Stimulated activated CD8-positive, alpha-beta memory T cell treated with anti-CD3 and anti-CD28 coated beads, Interleukin-12 subunit alpha, Interleukin-12 subunit beta, amount 100 ng/mL, for 1 hour (primary cell): ENCODE measurements at places on chromosomes 6 and 20.

DNA sequence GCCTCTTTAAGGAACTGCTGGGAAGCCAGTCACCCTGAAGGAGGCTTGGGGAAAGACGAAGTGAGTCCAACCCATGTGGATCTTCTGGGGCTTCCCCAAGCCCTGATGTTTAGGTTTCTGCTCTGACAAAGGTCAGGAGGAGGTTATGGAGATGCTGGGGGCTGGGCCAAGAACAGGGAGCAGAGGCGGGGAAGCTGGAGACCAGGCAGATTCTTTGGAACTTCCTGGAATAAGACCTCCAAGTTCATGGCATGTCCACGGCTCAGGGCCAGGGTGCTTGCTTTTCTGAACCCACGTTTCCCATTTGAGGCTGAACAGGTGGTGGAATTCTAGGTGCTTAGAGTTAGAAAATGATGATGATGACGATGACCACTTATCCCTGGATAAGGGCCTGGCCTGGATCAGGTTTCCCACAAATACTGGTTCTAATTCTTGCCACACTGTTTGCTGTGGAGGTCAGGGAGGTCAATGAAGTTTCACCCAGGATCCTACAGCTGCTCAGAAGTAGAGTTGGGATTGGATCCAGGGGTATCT is 30.0 kb upstream of the TGM2 start:
- DNase-seq, result no peak

DNA sequence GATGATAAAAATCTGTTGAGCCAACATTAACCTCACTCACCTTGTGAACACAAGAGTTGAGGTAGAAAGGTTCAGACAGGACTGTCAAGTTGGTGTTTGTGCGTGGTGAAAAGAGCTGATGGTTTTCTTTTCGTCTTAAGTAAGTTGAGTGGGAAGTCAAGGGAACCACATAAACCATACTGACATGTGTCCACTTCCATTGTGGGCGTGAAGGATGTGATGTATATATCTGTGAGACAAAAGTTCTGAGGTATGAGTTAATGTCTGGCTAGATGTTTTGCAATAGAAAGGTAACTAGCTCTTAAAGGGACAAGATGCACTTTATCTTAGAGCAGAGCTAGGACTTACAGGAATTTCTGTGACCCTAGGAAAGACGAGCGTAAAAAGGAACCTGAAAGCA is 1272.1 kb upstream of the ADGRB3 start:
- DNase-seq, result no peak

- DNase-seq, result no peak
These were observed 335.5 kb upstream of the POU3F2 start for GRCh38 chr6:98498866-98499265.

DNA sequence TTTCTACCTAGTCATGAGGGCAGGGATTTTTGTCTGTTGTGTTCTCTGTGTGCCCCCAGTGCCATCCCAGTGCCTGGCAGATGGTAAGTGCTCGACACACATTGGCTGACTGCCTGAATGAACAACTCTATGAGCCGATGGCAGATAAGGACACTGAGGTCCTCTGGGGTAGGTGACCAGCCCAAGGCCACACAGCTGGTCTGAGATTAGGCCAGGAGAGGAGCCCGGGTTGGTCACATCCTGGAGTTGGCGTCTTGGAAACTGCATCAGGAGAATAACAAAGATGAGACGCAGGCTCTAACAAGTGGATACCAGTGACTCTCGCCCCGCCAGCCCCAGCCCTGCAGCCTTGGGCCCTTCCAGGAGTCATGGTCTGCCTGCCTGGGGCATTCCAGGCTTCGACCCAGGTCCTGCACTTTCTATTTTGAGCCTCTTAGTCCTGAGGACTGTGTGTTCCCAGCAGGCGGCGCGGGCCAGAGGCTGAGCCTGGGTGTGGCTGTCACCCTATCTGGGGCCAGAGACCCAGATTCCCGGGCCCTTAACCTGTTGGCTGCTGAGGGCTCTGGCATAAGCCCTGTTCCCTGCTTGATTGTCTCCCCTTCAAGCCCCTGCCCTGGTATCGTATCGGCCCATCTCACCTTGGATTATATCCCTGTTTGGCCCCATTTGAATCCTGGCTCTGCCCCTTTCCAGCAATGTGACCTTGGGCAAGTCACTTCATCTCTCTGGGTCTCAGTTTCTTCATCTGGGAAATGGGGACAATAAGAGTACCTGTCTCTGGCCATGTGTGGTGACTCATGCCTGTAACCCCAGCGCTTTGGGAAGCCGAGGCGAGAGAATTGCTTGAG is 88.3 kb downstream of the CEBPB start:
- no peak for DNase-seq

DNA sequence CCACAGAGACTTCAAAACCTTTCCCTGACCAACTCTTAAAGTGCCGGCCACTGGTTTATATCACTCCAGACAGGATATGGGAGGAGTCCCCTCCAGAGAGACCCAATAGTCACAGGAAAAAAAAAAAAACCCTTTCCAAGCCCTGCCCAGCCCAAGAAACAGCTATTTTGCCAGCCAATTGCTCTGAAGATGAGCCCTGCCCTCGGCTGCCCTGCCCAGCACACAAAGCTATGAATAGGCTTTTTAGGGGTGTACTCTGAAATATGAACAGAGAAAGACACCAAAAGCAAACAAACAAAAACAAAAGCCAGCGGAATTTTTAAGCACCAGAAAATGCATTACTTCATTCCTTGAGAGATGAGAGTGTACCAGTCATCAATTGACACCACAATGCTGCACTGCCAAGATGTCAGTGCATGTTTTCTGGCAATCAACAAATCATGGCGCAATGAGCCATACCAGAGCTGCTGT is 275.1 kb downstream of the C6orf118 start:
- DNase-seq, result no peak

DNA sequence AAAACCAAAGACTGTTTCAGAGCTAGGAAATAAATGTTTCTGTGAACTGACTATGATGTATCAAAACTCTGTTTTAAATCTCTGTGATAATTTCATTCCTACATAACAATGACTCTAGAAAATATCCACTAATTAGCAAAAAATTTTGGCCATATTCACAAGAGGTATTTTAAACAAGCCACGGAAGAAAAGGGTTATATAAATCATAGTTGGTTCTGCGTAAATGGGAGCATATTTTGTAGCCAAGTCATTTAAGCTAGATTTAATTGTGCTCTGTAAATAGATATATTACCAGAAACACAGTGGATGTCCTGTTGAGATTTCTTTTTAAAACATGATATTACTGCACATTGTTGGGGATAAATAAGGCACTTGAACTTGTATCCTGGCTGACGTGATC is 416.5 kb upstream of the PLCB4 start:
- DNase-seq, result no peak

DNA sequence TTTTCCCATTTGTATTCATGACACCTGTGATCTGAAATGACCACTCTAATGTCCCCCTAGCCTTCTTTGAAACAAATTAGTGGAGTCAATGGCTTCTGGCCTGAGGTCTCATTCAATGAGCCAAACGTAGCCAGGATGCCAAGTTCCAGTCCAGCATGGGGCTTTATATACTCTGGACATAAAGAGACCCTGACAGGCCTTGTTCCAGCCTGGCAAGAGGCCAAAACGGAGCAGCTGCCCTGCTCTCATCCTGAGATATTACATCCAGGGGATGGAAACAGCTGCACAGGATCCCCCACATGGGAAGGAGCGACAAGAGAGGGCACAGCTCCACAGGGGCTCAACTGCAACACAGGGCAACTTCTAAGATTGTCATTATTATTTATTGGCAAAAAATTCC is 437.8 kb downstream of the CDH26 start:
- DNase-seq, result no peak

GRCh38 chr20:12055161-12055560 is 137.5 kb downstream of the BTBD3 start:
- DNase-seq, result no peak

- no peak for DNase-seq
These were observed 17.6 kb downstream of the NANP start for GRCh38 chr20:25606094-25606695.

DNA sequence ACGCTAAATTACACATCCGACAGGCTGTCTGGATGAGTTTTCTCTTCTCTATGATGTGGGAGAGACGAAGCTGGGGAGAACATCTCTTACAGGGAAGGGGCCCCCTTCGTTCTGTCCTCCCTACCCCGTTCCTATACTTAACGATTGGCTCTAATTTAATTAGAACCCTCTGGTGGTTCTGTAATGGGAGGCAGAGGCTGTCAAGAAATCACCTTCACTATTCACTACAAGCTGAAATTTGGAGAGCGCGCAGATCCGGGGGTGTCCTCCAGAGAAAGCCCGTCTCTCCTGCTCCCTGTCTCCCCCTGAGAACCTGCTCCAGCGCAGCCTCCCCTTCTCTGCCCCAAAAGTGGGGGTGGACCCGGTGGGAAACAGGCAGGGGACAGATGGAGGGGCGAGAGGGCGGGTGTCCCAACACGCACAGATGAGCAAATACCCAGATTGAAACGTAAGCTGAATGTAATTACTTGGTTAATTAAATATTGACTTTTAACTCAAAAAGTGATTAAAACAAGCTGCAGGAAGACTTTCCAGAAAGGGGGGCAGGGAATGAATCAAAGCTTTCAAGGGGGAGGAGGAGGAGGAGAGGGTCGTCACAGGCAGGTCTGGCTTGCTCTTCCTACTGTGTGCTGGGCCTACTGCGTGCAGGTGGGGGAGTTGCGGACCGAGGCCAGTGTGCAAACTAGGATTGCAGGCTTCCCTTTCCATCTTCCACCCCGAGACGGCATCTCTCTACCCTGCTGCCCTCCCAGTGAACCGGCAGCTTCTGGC is 1.3 kb downstream of the SULF2 start:
- DNase-seq, result no peak

GRCh38 chr20:31638317-31638716 is 605 bp downstream of the COX4I2 start:
- no peak for DNase-seq

GRCh38 chr6:18823782-18824386 is 436.7 kb downstream of the RNF144B start:
- no peak for DNase-seq

DNA sequence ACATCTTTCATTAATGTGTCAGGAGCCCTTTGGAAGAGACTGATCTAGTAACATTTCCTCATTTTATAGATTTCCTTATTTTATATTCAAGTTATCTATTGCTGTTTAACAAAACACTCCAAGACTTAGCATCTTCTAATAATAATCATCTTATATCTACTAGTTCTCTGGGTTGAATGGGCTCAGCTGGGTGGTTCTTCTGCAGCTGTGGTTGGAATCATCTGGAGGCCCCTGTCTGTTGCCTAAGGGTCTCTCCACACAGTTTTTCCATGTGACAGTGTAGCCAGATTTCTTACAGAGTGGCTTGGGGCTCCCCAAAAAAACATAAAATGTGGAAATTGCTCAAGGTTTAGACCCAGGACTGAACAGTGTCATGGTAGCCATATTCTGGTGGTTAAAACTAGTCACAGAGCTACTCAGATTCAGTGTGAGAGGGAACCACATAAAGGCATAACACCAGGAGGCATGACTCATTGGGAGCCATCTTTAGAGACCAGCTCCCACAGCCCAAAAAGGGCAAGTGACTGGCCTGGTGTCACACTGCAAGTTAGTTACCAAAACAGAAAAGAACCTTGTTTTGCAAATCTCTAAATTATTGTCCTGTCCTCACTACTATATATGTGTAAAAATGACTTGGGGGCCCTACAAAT is 11.5 kb downstream of the SLC2A10 start:
- DNase-seq, result no peak

GRCh38 chr6:6377621-6378020 is 57.2 kb upstream of the F13A1 start:
- no peak for DNase-seq

DNA sequence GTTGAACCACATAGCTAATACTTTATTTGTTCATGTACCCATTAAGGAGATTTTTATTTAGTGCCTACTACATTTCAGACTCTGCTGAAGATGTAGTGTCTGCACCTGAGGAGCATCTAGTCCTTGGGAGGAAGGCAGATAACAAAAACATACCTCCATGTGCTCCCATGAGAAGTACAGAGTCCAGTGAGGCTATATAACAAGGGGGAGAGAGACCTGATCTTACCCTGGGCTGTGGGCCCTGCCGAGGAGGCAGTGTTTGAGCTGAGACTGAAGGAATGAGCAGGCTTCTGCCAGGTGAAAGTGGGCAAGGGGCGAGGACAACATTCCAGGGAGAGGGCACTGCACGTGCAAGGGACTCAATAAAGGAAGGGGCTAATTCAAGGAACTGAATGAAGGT is 12.1 kb downstream of the MANBAL start:
- no peak for DNase-seq

- DNase-seq, result no peak
These were observed 47.3 kb upstream of the TTPAL start for GRCh38 chr20:44428174-44429016.

DNA sequence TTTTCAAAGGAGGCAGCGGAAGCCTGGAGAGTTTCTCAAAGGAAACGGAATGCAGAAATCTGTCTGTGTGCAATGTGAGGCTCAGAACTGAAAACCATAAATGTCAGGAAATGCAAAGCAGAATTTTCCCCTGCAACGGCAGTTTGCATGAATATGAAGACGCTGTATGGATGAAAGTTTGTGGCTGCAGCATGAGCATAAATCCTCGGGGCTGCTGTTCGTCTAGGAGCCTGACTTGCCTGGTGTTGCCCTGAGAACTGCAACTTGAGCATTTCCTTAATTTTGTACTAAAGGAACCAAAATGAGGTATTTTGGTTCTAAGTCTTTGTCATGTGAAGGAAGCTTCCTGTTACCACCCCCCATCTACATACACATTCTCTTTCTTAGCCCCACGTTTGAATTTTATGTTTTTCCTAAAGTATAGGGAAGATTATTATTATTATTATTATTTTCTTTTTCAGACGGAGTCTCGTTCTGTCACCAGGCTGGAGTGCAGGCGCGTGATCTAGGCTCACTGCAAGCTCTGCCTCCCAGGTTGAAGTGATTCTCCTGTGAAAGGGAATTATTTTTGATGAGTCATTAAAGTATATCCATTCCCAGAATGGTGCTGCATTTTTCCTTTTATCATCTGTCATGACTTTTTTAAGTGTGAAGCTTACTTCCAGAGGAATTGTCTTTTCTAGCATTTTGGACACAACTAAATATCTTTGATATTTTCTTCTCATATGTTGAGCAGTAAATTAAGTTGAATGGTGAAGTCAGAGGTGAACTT is 33.1 kb downstream of the MTHFD1L start:
- DNase-seq, result no peak

GRCh38 chr6:34705241-34705640 is 8.7 kb upstream of the ILRUN start:
- DNase-seq, result no peak

DNA sequence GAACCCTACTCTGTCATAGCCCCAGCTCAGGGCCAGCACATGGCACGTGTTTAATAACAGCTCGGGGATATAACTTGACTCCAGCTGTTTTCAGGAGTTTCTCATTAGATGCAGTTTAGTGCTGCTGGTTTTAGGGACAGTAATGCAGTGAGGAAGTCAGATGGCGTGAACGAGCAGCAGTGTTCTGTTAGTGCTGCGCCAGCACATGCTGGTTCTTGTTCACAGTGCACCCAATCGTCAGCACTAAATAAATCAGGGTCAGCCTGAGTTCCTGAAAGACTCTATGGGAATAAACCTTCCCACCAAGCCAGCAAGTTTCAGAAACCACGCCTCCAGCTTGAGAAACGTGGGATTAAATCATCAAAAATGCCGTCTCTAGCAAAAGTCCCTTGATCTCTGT is 235.9 kb upstream of the SUPT3H start:
- DNase-seq, result no peak

- no peak for DNase-seq
These were observed 105.3 kb upstream of the CDYL start for GRCh38 chr6:4670824-4671409.
